ENCODE measurements at places on chromosomes 1 and 21.

GRCh38 chr1:56566061-56566744, 13.2 kb downstream of the PLPP3 start:
- DNase-seq, result no peak

GRCh38 chr1:181497870-181498269, 14.6 kb downstream of the CACNA1E start:
- DNase-seq, result no peak

DNA sequence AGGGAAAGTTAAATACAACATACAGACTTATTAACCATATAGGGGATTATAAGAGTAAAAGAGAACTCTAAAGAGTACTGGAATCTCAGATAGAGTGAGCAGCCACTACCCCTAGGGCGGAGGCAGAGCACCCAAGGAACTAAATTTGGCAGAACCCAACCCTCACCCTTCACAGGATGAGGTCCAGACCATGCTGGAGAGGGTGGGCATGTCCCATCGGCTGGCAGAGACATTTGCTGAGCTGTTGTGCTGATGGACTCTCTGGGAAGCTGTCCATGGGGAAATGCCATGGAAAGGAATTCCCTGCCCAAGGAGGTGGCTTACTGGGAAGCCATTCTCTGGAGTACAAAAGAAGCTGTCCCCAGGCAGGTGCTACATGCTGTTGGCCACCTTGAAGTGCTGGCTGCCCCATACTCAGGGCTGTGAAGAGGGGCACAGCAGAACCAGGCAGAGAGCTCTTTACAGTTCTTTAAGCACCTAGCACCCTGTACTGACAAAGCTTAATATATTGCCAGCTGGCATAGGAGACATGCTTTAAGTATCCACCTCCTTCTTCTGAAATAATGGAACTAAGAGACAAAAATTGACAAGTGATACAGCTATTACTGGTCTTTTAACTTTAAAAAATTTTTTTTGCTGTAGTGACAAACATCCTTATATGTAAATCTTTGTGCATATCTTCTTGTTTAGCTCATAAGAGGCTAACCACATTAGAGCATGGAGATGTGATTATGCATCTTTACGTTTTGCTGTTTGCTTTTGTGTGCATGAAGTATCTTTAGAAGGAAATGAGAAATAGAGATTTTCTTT, 29.6 kb downstream of the TSNAX start:
- DNase-seq, result no peak

- DNase-seq, result no peak
Measured at GRCh38 chr21:43786807-43787440, 2.5 kb upstream of the RRP1 start.

DNA sequence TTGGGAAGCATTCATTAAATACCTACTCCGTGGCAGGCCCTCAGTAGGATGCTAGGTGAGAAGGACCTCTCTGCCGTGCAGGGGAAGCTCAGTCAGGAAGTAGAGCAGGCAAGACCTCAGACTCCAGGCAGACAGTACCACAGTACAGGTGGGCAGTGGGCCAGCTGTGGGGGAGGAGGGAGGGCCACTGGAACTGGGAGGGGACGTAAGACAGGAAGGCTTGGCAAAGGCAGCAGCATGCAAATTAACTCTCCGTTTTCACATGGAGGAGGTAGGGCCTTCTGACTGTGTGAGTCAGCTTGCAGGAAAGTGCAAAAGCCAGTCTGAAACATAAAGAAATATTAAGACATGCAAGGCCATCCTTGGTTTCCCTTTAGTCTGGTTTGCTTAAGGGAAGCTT, 157.7 kb downstream of the TRIM33 start:
- no peak for DNase-seq

DNA sequence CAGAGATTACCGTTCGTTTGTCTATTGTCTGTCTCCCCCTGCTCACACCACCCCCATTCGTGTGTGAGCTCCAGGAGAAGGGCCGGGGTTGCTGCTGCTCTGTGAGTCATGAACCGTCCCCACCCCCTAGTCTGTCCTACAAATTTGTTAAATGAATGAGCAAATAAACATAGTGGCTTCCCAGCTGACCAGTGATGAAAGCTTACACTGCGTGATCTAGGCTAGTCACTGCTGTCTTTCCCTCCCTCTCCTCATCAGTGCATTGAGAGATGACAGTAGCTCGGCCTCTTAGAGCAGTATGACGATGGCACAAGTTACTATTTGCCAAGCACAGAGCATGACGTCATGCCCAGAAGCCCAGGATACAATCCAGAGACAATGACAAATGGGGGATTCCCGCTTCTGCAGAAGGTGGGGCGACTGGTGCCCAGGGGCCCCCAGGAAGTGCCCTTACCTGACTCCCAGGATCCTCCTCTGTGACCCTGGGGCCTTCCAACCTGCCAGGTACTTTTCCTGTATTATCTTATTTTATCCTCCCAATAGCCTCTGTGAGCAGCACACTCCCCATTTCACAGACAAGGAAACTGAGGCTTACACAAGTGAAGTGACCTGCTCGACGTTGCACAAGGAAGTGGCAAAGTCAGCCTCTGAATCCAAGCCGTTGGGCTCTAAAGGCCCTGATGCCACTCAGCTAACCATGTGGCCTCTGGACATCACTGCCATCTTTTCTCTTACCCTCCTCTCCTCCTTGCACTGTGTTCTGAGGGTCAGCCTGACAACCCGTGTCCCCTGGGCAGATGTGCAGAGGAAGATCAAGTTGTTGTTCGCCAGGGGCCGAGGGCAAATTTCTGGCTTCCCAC, 8.6 kb upstream of the EPHA2 start:
- peak; percentile 80 for DNase-seq

- no peak for DNase-seq
Measured at GRCh38 chr1:229065613-229066012, 205.3 kb upstream of the RAB4A start.

- DNase-seq, result no peak
Measured at GRCh38 chr1:3836421-3836820, 20.6 kb downstream of the CEP104 start.

DNA sequence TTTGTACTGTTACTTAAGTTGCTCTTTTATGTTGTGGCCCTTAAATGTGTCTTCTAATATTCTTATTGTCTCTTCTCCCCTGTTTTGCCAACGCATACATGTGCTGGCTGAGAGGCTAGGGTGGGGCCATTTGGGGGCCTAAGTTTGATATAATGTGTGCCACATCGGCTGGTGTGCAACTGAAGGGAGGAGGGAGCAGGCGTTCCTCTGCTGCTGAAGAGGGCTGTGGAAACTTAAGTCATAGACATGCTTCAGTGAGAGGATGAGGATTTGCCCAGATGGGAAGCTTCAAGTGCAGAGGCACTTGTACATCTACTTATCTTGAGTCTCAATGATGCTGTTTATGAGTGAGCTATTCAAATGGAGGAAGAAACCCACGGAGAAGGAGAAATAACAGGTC, 630.6 kb downstream of the LMO4 start:
- DNase-seq, result no peak

DNA sequence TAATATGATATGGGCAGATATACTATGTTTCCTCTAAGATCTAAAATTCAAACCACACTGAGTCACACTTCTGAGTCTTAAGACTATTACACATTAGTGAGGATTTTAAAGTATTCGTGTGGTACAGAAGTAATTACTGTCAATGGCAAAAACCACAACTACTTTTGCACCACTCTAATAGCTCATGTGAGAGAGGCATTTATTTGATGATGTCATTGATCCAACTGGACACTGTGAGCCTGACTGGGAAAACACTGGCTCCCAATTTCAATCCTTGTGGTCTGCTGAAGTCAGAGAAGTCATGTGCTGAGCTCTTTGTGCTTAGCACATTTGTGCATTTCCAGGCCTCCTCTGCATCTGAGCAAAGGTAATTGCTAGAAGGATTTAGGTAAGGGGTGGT, 377.8 kb downstream of the USH2A start:
- peak; percentile 97 for DNase-seq

DNA sequence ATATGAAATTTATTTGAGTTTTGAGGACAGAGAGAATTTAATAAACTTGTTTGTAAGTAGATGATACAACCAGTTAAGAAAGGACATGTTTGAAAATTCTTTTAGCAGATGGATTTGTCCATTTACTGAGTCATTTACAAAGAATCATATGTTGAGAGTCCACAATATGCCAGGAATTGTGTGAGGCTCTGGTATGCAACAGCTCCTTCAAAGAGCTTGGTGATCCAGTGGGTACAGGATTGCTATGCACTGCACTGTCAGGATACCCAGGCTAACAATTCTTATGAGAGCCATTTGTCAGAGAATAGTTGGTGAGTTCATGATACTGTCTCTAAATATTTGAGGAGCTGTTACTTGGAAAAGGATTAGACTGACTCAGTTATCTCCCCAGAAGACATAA, 11.0 kb downstream of the DNM3 start:
- DNase-seq, result peak; percentile 69

GRCh38 chr1:156371553-156372264, 2.7 kb downstream of the RHBG start:
- DNase-seq, result no peak

DNA sequence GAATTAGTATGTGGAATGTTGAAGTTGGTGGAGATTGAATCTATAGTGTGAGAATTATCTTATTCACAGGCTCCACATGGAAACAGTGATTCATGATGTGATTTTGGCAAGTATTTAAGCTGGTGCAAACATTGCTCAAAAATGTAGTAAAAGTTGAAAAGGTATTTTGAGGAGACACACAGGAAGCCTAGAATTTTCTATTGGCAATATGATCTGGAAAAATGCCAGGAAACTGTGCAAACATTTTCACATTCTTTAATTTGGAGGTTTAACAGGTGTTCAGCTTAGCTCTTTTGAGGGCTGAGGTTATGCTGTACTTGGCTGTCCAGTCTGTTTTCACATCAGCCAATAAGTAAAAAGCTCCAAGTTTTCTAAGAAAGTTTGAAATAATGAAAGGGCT, 327.3 kb downstream of the RWDD3 start:
- DNase-seq, result no peak

DNA sequence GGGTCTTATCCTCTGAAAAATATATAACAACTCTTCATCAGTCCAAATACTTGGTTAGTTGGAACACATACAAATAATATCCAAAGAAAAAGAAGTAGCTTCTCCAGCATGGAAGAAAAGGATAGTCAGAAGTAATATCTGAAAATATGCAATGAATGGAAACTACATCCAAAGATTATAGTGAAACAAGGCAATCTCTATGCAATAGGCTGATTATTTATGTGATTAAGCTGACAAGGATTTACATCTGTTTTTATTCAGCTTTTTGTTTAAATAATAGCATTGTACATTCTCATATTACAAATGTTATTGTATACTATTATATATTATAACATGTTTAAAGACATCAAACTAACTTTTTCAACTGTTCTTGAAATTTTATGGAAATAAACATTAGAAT, 15.3 kb upstream of the TGFBR3 start:
- no peak for DNase-seq

DNA sequence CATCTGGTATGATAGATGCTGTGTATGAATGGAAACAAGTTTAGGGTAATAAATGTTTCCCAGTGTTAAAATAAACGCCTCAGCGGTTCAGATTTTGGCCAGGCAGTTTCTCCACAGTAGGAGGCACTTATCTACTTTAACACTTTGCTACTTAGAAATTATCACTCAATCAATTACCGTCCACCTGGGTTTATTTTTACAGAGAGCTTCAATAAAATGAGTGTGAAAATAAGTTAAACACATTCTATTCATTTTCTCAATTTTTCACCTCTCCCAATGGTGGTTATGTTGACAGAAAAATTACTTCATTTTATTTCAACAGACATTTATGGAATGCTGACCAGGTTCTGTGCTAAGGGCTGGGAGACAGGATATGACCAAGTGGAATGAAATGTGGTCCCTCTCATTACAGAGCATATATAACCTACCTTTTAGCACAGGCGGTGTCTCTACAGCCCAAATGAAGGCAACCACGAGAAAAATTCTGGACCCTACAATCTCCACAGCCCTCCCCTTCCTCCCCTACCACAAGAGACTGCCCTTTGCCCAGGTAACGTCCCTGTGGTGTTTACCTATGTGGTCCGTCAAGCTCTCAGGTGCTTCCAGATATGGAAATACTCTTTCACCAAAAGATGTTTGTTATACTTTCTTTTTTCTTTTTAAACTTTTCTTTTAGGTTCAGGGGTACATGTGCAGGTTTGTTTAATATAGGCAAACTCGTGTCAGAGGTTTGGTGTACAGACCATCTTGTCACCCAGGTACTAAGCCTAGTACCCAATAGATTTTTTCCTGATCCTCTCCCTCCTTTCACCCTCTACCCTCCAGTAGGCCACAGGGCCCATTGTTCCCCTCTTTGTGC, 105.5 kb downstream of the HLCS start:
- DNase-seq, result peak; percentile 39

DNA sequence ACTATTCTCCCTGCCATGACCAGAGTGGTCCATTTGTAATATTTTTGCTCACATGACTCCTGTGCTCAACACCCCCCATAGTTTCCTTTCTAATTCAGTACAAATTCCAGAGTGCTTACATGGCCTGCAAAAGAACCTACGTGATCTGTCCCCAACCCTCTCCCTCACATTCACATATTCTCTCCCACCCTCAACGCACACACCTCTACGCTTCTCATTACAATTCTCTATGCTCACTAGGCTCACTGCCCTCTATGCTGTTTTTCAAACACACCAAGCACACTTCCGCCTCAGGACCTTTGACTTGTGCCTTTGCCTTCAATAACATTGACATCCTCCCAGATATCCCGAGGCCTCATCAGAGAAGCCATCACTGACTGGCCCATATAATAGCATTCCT, 23.8 kb upstream of the FBXO28 start:
- no peak for DNase-seq

GRCh38 chr1:180213401-180214170, 16.5 kb upstream of the LHX4 start:
- no peak for DNase-seq

DNA sequence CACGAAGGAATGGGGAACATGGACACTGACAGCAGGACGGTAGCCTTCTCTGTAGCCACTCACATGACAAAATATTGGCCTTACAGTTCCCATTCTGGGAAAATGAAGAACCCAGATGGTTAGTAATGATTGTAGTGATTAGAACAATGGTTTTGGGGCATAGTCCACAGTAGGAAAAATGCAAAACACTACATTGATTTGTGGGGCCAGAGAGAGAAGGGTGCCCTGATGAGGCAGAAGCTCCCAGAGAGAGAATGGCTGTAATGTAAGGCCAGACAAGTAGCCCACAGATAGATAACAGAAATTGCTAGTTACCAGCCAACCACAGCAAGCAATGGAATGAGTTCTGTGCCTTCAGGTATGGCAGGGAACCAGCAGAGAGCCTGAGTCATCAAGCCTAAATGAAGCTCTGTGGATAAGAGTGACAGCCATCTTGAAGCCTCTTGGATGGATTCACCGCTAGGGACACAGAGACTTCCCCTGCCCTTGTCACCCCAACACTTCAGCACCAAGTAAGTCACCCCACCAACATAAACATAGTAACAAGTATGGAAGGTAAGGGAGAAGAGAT, 206.1 kb downstream of the BACH1 start:
- DNase-seq, result no peak

- DNase-seq, result no peak
Measured at GRCh38 chr1:9340172-9340854, 47.6 kb downstream of the SPSB1 start.

DNA sequence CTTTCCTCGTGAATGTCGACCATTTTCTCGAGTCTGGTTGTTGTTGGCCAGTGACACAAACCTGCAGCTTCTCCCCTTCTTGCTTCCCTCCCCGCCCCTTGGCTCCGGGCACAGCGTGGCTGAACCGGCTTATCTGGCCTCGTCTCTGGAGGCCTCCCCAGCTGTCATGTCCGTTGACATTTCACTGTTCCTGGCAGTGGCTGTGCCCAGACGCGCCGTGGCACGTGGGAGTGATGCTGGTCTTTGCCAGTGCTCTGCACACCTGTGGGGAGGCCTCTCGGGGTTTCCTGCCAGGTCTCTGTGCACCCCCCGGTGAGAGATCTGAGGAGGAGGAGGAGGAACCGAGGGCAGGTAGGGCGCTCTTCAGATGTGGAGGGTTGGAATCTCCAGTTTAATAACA, 23.7 kb downstream of the SKI start:
- no peak for DNase-seq

GRCh38 chr1:69747207-69747606, 179.5 kb downstream of the LRRC7 start:
- DNase-seq, result no peak

All from GM04503 (cell line).